ENCODE measurements at places on chromosomes 16 and 17.

DNA sequence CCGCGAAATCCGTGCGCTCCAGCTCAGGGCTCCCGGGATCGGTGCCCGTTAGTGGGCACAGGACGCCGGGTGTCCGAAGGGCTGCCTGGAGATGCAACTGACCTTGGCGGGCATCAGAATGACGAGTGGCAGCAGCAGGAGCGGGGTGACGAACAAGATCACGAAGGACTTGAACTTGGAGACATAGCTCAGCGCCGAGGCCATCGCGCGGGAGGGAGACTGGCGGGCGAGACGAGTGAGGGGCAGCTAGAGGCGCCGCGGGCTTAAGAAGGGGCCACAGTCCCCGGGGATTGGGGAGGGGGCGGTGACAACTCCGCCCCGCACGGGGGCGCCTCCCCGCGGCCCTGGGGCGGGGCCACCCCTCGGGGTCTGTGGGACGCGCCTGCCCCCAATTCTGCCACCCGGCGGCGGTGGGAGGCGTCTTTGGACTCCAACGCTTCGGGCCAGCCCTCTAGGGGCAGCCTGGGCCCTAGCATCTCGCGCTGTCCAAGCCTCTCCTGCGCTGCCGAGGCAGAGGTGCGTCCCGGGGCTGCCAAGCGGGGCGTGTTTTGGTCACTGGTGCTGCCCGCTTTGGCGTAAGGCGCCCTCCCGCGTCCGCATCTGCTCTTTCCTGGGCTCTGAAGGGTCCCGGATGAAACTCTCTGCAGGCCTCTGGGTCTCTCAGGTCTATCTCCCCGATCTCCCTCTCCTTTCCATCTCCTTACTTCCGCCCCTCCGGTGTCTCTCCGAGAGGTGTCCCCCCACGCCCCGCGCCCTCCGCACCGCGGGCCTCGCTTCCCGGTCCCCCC lies at the start of gene SLC13A5:
Gene SLC13A5 (minus strand): TSS at position 240 of the 788 bp plus-strand sequence. CDS start 36 bp downstream, at position 204.
- no peak for DNase-seq

DNA sequence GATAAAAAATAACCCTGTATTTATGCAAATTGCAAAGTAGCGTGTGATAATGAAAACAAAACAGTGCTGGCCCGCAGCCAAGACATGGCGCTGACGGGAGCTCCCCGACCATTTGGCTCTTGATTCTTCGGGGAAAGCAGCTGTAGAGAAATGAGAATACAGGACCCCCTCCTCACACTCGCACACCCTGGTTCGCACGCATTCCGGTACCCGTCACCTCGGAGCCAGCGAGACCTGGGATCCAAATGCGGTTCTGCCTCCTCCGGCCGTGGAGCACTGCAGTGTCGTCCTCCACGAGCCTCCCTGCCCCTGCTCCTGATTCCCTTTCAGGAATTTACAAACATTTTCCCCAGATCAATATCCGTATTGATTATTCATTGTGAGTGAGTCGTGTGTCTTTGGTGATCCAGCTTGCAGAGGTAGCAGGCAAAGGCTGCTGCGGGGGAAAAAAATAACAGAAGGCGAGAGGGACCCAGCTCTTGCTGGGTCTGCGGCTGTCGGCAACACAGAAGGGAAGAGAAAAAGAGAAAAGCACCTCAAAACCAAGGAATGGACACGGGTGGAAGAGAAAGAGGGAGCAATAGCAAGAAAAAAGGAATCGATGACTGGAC lies 184.1 kb upstream of the ZFHX3 start:
- no peak for DNase-seq

DNA sequence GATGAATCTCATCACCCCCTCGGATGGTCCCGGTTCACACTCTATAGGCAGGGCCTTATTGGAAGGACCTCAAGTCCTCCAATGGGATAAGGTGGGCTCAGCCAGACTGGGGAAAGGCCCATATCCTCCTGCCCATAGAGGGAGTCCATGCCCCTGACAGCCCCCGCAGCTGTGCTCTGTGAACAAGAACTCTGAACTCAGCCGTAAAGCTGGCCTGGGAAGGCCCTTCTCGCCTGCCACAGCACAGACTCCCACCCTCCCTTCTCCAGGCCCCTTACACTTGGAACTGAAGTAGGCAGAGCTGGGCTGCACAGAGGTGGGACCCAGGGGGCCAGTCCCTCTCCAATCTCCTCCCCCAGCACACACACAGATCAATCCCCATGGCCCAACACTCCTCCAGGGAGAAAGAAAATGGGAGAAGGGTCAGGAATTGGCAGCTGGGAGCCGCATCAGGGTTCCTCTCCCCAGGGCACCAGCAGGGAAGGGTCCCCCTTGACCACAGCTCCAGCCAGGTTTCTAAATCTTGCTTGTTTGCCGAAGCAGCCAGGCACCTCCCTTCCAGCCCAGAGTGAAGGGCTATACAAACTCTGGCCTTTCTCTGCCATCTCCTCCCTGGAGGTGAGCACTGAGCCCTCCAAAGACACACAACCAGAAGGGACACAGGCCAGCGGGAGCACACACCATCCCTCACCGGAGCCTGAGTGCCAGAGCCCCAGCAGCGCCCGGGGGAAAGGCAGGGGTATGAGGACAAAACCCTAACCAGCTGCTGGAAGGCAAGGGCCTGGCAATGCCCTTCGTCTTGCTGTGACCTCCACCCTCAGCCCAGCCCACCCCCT lies 454.1 kb downstream of the SOX9 start:
- DNase-seq: no peak

- no peak for DNase-seq
These were observed 24.5 kb downstream of the CDK5RAP3 start for GRCh38 chr17:47995241-47995935.

DNA sequence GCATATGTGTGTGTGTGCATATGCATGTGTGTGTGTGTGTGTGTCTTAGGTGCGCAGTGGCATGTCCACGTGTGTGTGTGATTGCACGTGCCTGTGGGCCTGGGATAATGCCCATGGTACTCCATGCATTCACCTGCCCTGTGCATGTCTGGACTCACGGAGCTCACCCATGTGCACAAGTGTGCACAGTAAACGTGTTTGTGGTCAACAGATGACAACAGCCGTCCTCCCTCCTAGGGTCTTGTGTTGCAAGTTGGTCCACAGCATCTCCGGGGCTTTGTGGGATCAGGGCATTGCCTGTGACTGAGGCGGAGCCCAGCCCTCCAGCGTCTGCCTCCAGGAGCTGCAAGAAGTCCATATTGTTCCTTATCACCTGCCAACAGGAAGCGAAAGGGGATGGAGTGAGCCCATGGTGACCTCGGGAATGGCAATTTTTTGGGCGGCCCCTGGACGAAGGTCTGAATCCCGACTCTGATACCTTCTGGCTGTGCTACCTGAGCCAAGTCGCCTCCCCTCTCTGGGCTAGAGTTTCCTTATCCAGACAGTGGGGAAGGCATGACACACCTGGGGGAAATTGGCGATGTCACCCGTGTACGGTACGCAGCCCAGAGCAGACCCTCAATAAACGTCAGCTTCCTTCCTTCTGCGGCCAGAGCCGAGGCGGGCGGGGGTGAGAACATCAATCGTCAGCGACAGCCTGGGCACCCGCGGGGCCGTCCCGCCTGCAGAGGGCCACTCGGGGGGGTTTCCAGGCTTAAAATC lies 47.6 kb downstream of the IL21R start:
- DNase-seq: no peak

DNA sequence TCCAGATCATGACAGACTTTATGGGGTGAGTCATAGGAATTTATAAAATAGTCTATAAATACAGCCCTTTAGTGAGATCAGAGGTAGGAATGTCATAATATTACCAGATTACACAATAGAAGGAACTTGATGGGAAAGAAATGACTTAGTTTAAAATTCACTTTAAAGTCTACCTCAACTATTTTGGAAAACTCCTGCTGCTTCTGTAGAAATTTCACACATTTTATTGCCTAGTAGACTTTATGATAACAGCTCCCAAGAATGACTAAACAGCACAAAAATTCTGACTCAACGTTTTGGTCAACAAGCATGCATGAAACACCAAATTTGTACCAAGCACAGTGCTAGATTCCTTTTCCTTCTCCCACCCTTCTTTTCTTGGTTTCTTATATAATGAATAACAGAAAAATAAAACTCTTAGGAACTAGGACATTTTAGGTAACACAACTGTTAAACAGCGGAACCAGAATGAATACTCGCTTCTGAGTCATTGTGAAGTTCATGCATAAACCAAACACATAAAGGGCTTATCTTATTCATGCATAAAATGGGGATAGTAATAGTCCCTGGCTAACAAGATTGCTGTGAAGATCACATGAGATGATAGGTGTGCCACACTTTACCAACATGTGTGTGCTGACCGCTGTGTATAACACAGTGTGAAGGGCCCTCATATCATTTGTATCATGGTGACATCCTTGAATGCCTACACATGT lies 243.9 kb downstream of the CDH8 start:
- no peak for DNase-seq

DNA sequence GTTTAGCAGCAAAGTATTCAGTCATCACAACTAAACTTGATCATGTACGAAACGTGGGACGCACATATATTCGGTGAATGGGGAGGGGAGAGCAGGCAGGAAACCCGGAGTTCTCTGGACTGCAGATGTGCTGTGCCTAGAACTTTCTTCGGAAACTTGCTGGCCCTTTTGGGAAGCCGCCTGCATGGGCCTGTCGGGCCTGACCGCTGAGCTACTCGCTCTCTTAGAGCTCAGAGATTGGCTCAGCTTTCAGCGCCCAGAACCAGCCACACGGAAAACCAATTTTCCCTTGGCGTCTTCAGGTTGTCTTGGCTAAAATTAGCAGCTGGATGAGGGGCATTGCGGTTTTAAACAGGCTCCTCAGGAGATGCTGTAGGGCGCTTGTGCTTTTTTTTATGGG lies 38.1 kb downstream of the ZDHHC7 start:
- DNase-seq: no peak

DNA sequence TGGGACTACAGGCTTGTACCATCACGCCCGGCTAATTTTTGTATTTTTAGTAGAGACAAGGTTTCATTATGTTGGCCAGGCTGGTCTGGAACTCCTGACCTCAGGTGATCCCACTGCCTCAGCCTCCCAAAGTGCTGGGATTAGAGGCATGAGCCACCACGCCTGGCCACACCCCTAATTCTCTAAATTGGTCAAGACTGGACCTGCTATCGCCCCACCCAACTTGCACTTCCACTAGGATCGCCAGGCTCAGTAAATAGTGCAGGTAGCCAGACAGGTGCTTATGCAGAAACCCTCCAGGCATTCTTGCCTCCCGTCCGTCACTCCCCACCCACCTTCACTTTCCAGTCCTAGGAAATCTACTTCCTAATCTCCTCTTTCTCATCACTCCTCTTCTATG lies 481.4 kb upstream of the EEF2KMT start:
- no peak for DNase-seq

GRCh38 chr17:81178136-81179091 lies 12.4 kb upstream of the AATK start:
- no peak for DNase-seq

- DNase-seq: no peak
These were observed 226.6 kb downstream of the GRIN2A start for GRCh38 chr16:9955677-9956076.

GRCh38 chr17:17835415-17836249 lies 1.2 kb downstream of the SREBF1 start:
- DNase-seq: no peak

GRCh38 chr16:85480727-85481101 lies 132.4 kb upstream of the GSE1 start:
- peak; percentile 31 for DNase-seq

- peak; percentile 5 for DNase-seq
These were observed 17.1 kb upstream of the C17orf113 start for GRCh38 chr17:42067371-42068091.

DNA sequence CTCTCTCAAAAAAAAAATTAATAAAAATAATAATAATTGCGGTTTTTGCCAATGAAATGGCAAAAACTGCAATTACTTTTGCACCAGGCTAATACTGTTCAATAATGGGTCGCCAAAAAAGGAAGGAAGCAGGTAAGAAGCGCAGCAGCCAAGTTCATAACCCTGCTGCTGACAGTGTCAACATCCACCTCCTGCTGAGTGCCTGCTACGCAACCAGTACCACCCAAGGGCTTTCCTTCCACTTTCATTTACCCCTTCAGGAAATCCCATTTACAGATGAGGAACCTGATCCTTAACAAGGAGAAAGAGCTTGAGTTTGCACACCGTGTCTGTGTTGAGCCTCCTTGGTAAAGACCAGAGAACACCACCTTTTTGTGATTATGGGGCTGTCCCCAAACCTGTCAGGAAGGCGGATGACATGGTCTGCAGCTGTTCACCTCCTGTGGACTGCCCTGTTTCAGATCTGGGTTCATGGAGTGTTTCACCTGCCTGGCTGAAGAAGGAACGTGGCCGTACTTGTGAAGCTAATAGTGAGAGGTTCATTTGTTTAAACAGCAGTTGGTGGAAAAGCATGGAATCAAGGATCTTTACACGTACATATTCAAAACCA lies 378.0 kb downstream of the SLC39A11 start:
- DNase-seq: peak; percentile 44

GRCh38 chr16:86041807-86042206 lies 142.8 kb downstream of the IRF8 start:
- no peak for DNase-seq

DNA sequence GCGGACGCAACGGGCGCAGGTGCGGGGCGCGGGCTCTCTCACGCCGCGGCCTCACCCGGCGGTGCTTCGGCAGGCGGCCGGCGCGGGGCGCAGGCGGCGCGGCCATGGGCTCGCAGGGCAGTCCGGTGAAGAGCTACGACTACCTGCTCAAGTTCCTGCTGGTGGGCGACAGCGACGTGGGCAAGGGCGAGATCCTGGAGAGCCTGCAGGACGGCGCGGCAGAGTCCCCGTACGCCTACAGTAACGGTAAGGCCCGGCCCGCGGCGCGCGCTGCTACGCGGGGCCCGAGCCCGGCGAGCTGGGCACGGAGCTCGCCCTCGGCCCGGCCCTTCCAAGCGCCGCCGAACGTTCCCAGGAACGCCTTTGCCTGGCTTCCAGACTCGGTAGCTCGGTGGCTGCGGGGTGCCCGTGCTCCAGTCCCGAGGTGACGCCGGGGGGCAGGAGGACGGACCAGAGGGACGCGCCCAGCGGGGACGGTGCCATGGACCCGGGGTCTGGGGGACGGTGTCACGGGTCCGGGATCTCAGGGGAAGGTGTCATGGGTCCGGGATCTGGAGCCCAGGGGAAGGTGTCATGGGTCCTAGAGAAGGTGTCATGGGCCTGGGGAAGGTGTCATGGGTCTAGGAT lies 435 bp downstream of the RAB40C start:
- DNase-seq: no peak

GRCh38 chr17:41982026-41982760 lies 15.6 kb downstream of the CNP start:
- DNase-seq: no peak

DNA sequence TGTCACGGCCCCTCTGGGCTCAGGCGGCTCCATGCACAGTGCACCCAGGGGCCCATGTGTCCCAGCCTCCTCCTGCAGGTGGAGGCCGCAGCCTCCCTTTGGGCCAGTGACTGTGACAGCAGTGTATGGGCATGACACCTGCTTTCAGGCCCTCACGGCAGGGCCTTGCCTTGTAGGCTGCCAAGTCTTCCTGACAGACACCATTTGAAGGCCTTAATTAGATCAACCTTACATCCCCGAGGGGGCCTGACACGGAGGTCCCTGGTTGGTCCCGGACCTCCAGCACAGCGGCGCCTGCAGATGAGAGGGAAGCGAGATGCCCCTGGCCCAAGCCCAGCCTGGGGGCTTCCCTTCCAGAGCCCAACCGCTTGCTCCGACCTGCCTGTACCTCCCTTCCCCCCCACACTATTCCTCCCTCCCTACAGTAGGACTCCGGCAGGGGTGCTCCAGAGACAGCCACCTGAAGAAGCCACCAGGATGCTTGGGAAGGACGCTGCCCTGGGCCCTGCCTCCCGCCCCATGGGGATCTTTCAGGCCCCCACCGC lies 31.9 kb downstream of the BAIAP2 start:
- DNase-seq: no peak

- no peak for DNase-seq
These were observed 180.6 kb downstream of the COPRS start for GRCh38 chr17:31678431-31678830.

- DNase-seq: no peak
These were observed 20.7 kb downstream of the ADAP2 start for GRCh38 chr17:30942308-30943079.

All from COR-L47 (cell line).